ENCODE measurements at places on chromosomes 12 and 14.
A peak's percentile ranks its signal among the peaks of the same experiment; 100 is the strongest.

- DNase-seq: no peak
These were observed 212.9 kb upstream of the CRY1 start for GRCh38 chr12:107306141-107306659.

- DNase-seq: no peak
These were observed 32.6 kb upstream of the ARHGAP5 start for GRCh38 chr14:32044454-32044853.

- no peak for DNase-seq
These were observed 113.1 kb upstream of the FKBP4 start for GRCh38 chr12:2681450-2682205.

GRCh38 chr12:55927588-55928502 lies at the start of gene PYM1:
PYM1 (minus strand) TSS chr12:55927894; CDS start chr12:55927761, 133 bp downstream.
- peak; percentile 58 for DNase-seq

- no peak for DNase-seq
These were observed 32.6 kb downstream of the PAPLN start for GRCh38 chr14:73269729-73270531.

Data from fibroblast of skin of abdomen (primary cell).